NCI-H2171 treated with DMSO at 0.1 percent for 48 hours (cell line): ENCODE measurements at places on chromosomes 16 and 17.

- DNase-seq, result no peak
Measured at GRCh38 chr16:29024278-29024677, 39.4 kb downstream of the LAT start.

GRCh38 chr17:37180376-37180775 lies 195.4 kb upstream of the C17orf78 start:
- DNase-seq, result no peak

GRCh38 chr17:13735444-13735843 lies 133.7 kb upstream of the HS3ST3A1 start:
- DNase-seq, result no peak

DNA sequence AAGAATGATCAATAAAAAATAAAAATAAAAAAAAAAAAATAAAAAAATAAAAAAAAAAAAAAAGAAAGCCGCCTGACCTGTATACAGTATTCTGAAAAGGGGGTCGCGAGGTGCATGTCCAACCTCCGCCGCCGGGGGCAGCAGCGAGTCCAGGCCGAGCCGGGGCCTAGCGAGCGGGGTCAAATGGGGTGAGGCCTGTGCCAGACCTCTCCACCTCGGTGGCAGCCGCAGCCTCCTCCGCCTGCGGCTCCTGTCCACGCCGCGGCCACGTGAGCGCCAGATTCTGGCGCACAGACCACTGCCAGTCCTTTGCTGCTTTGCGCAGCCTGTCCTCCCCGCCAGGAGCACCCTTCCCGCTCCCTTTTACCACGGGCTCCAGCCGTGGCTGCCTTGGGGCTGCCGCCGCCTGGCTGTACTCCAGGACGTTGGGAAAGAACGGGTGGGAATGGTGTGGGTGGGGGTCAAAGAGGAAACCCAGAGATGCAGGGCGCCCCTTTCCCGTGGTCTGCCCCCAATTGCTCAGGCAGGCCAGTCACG lies 2.4 kb upstream of the BCKDK start:
- peak; percentile 32 for DNase-seq

GRCh38 chr17:8337802-8338752 lies 1.6 kb upstream of the ODF4 start:
- no peak for DNase-seq

DNA sequence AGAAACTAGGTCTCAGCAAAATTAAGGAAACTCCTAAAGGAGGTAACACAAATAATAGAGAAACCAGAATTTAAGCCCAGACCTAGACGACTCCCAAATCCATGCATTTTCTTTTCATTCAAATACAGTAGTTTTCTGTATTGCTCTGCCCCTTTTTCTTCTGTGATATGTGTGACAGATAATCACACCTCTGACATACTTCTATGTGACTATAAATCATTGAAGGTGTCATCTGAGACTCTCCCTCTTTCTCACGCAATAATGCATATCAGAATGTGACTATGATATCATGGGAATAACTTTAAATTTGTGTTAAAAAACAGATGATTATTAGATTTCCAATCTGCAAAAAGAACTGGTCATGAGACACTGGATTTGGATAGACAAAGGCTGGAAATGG lies 143.0 kb upstream of the ELAC2 start:
- DNase-seq, result no peak

DNA sequence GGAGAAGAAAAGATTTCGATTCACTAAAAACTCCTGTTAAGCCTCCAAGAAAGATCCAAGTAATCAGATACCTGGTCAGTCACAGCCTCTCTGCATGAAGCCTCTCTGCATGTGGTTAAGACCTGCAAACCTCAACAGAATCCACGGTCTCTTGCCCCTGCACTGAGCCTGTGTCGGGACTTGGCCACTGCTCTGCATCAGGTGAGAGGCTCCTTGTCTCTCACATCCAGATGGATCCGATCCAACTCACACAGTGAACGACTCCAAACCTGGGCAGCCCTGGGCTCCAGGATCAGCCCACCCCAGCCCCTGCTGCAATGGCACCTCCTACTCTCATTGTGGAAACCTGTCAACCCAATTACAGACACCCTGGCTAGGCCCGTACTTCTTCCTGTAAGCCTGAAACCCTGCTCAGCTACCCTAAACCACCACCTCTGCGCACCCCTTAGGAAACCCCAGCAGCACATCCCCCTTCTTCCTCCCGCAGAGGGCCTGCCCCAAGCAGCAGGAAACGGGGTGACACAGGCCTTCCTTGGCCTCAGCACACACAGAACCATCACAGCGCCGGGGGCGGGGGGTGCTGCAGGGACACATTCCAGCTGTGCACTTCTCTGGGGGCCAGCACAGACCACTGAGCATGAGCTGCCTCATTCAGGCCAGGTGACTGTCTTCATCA lies 129.5 kb downstream of the ANKRD11 start:
- DNase-seq, result no peak

DNA sequence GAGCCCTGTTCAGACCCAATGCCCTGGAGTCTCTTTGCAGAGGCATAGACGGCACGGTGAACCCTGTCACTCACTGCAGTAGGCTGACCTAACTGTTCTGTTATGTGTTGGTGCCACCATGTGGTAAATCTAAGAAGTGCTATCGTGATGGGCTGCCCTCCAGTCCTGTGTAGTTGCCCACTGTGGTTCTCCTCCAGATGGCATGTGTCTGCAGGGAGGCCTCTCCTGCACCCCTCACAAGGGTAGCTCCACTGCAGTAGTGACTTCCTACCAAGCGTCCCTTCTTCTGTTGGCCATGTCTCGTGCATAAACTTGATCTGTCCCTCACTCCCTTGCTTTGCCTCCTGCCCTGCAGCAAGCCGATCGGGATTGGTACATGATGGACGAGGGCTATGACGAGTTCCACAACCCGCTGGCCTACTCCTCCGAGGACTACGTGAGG lies 5.8 kb downstream of the DHX38 start:
- DNase-seq, result peak; percentile 64

DNA sequence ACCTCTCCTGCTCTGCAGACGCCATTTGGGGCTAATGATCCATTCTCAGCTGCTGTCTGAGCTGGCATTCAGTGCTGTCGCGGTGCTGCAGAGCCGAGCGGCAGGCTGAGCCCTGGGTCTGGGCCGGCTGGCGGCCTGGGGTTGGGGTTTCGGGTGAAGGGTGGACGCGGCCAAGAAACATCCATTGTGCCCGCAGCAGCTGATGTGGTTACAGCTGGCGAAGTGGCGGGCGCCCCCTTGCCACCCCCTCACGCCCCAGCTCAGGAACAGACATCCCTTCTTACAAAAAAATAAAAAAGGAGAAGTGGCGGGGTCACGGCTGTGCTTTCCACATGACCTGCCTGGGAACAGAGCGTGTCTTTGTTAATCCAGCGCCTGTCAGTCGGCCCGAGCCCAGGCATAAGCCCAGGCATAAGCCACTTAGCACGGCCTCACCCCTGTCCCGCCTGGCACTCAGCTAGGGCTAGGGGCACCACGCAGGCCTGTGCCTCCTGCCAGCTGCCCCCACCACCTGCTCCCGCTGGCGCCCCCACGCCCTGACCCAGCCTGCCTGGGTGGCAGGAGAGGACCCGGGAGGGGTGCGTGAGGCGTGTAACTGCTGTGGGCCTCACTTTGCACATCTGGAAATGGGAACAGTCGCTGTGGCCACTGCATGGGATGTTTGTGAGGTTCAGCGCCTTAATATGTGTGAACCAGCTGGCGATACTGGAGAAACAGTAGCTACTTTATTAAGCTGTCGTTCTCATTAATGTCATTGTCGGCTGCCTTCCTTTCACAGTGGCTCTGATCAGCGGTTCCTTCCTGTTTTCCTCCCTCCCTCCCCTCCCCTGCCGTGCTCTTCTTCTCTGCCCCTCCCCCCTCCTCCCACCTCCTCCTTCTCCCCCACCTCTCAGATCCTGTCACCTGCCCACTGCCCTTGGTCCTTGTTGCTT lies 197.7 kb upstream of the CIBAR2 start:
- peak; percentile 71 for DNase-seq
